ENCODE measurements at places on chromosomes 2 and 18.

GRCh38 chr18:49731421-49731841 lies 81.9 kb downstream of the ACAA2 start:
- no peak for DNase-seq

DNA sequence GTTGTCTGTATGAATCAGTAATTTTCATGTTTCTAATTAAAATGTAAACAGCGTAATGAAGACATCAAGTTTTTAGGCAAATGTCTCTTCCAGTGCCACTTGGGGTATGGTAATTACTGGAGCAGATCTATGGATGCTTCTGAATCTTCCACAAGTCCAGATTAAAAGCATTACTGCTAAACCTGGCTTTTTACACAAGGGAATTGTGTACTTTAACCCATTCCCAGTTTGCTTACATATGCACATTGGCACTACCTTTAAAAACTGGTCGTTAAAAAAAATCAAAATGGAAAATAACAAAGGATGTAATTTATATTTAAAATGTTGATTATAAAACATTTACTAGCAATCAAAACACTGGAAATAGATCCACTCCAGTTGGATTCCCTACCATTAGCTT lies 19.7 kb downstream of the FIGN start:
- DNase-seq = no peak

DNA sequence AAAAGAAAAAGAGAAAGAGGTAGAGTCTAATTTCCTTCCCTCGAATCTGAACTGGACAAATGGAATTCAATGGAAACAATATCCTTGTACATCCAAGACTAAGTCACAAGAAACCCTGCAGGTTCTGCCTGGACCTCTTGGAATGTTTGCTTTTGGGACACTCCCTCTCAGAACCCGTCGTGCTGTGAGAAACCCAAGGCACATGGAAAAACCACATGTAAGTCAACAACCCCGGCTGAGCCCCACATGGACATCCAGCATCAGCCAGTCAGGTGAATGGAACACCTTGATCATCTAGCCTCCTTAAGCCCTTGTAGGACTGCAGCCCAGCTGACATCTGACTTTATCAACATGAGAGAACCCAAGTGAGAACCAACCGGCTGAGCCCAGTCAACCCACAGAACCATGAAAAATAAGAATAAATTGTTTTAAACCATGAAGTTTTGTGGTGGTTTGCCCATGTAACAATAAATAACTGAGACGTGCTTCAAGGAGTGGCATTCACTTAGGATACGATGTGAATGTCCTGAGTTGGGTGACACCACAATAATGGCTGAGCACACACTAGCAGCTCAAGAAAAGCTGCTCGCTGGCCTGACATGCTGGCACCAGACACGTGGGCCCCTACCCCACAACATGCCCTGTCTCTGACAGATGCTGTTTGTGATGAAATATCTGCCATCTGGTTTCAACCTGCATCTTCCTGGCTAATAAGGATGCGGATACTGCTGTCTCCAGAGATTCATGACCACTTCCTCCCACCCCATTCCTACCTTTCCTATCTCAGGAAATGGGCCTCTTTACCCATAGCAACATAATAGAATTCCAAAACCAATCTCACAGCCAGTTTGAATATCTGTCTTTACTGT lies 28.8 kb downstream of the PKDCC start:
- DNase-seq = no peak

DNA sequence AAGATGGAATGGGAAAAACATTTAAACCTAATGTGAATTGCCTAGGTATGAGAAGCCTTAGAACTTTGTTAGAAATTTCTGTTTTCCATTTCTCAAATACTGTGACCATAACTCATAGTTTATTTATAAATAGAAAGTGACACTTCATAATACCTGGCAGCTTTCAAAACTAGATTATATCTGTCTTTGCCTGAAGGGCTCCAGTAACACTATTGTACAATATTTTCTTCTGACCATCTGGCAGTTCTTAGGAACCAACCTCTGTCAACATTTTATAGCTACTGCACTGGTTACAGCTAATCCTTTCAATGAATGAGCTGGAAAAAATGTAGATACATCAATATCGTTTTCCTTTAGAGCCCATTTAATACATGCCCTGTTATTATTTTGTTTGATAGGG lies 237.4 kb downstream of the CAMKMT start:
- DNase-seq = peak; percentile 43

DNA sequence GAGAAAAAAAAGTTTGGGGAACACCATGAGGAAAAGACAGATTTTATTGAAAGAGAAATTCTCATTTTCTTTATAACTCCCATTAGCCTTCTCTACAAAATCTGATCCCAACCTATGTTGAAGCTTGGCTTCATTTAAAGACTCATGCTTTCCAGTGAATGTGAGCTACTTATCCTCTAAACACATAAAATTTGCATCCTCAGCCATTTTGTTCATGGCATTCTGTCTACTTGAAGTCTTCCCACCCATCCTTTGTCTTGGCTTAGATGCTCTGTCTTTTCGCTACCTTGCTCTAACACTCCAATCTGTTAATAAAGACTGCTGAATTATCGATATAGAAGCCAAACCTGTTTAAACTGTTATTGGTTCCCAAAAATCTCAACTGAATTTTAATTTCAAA lies 39.3 kb downstream of the GDF7 start:
- DNase-seq = no peak

GRCh38 chr2:189498205-189498604 lies 56.9 kb downstream of the WDR75 start:
- no peak for DNase-seq

DNA sequence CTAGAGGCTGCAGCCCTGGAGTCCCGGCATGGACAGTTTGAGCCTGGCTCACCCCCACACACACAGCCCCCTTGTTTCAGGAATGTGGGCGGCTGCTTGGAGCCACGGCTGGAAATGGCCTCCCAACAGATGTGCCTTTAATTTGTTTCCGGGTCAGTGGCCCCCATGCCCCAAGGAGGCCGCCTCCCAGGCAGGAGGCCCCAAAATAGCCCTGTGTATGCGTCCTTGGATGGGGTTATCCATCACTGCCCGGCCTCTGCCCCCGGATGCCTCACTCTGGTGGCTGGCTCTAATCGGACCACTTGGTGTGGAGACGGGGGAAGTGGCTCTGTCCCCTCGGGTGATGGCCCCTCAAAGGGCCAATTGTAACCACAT lies 151.9 kb upstream of the MYCN start:
- no peak for DNase-seq

DNA sequence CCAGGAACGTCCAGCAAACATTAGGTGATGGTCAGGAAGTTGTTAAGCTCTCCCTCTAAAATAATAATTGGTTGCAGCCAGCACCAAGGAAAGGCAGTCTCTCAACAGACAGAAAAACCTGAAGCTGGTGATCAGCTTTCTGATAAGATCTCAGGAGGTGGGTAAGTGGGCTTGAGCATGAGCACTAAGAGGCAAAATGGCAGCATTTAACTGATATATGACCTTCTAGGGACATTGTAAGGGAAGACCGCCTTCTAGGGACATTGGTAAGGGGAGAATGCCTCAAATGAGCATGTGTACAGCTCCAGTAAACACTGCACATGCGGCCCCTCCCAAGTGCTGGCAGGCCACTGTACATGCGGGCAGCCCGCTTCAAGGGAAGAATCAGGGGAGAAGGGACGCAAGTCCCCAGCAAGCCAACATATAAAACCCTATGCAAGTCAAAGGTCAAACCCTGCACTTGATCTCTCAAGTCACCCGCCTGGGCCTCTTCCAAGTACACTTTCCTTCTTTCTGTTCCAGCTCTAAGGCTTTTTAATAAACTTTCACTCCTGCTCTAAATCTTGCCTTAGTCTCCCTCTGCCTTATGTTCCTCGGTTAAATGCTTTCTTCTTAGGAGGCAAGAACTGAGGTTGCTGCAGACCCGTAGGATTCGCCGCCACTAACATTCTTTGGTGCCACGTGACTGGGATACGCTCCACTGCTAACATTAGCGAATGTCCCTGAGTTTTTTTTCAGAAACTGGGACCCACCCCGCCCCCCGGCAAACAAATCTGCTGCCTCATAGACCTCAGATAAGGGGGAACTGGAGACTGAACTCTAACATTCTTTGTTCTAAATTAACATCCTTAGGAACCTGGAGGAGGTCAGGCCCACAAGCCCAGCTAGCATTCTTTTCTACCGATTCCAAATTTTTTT lies 463.8 kb downstream of the LPIN1 start:
- no peak for DNase-seq

DNA sequence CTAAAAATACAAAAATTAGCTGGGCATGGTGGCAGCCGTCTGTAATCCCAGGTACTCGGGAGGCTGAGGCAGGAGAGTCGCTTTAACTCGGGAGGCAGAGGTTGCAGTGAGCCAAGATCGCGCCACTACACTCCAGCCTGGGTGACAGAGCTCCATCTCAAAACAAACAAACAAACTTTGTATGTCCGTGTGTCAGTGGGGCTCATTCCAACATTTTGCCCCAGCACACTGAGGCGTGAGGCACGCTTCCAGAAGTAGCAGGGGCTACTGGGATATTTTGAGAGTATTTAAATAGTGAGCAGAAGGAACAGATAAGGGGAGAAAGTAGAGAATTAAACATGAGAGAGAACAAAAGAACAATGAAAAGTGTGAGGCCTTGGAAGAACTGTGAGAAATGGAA lies 83.3 kb upstream of the TANK start:
- DNase-seq = no peak

DNA sequence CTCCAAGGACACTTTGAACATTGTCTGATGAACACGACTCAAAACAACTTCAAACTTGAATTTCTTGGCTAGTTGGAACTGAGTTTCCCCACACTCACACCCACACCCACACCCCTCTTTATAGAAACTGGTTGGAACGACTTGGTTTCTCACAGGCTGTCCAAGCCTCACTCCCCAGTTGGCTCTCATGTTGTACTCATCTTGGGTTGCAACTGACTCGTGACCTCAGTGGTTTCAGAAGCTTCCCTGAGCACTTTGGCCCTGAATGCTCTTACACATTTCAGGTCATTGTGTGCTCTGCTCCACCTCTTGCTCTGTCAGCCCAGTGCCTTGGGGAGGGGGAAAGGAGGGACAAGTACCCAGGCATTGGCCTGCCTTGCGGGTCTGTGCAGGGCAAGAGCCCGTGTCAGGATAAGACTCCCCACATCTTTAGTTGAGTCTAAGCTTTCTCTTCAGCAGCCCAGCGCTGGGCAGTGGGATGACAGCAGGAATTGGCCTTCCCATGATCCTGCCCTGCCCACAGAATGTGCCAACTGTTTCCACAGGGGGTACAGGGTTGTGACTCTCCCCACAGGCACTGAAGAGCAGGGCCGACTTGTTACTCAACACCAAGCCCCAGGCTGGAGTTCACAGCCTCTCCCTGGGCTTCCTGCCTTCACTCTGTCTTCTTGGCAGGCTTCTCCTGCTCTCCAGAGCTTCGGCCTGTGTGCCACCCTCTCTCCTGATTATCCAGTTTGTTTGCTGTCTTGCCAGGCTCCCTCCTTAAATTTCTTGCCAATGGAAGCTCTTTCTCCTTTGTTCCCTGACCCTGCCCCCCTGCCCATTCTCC lies 104.6 kb downstream of the RTN4 start:
- peak; percentile 32 for DNase-seq

GRCh38 chr2:152452256-152452973 lies 117.4 kb downstream of the FMNL2 start:
- no peak for DNase-seq

- no peak for DNase-seq
Measured at GRCh38 chr2:176124110-176124946, 1.8 kb downstream of the HOXD9 start.

DNA sequence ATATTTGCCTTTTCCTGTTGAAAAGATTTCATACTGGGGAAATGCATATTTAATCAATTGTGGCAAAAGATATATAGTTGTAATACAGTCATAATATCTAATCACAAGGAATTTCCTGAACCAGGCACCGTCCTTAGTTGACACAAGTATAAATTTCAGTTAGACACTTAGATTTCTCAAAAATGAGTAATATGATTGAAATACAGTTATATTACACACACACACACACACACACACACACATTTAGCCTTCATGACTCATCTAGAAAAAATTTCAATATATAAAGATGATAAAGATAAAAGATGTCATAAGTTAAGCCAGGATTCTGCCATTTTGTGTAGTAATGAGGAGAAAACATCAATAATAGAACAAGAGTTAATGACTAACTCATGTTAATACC lies 258.4 kb upstream of the ZNF804A start:
- no peak for DNase-seq

DNA sequence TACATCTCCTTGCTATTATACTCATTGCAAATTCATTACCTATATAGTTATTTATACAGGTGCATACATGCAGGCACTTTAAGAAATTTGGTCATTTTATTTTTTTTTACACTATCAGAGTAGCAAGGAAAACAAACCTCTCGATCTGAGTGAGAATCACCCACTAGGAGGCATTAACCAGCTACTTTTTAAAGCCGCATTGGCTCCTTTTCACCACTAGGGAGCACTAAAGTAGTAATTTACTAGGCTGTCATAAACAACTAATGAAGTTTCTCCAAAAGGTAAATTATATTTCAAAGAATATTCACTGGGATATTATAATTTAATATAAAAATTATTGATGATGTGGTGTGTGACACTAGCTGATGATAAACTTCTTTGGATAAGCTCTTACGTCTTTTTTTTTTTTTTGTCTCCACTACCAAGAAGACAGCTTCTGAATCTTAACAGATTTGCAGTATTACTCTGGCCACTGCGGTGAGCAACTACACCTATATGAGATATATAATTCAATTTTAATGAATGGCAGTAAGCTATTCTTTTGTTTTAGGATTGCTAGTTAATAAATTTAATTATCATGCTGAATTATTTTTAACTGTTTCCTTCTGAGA lies 101.9 kb downstream of the NOL4 start:
- DNase-seq = peak; percentile 28

DNA sequence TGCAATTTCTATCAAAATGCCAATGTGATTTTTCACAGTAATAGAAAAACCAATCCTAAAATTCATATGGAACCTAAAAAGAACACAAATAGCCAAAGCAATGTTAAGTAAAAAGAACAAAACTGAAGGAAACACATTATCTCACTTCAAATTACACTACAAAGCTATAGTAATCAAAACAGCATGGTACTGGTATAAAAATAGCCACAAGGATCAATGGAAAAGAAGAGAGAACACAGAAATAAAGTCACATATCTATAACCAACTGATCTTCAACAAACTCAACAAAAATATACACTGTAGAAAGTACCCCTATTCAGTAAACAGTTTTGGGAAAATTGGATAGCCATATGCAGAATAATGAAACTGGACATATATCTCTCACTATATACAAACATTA lies 252.2 kb upstream of the CYP26B1 start:
- DNase-seq = no peak

GRCh38 chr2:165952741-165953211 lies 800 bp downstream of the TTC21B start:
- DNase-seq = no peak

DNA sequence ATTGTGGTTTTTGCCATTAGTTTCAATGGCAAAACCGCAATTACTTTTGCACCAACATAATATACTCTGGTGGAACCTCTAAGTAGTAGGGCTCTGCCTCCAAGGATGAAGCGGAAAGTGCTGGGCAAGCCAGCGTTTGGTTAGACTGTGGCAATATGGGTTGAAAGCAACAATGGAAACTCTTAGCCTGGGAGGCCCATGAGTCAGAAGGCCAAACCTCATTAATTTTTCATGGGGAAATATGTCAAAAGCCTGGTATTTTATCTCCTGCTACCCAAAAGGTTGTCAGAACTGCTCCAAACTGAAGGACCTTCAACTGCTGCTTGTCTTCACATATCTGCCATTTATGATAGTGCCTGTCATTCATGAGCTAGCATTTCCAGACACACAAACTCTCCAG lies 179.1 kb upstream of the CYP26B1 start:
- no peak for DNase-seq

GRCh38 chr18:74724186-74724585 lies 126.5 kb downstream of the ZNF407 start:
- no peak for DNase-seq

GRCh38 chr2:159797543-159798375 lies at the start of gene CD302:
CD302 (minus strand) TSS chr2:159798208; CDS start chr2:159798198, 10 bp downstream.
- DNase-seq = peak; percentile 69

Measured in GM06990 (cell line).